ENCODE measurements at places on chromosomes 6 and 20.

GRCh38 chr20:14568225-14568624 lies 230.8 kb upstream of the FLRT3 start:
- no peak for DNase-seq

GRCh38 chr6:139800837-139801236 lies 426.4 kb upstream of the CITED2 start:
- DNase-seq: no peak

GRCh38 chr6:148112851-148113319 lies 229.8 kb upstream of the SASH1 start:
- DNase-seq: no peak

DNA sequence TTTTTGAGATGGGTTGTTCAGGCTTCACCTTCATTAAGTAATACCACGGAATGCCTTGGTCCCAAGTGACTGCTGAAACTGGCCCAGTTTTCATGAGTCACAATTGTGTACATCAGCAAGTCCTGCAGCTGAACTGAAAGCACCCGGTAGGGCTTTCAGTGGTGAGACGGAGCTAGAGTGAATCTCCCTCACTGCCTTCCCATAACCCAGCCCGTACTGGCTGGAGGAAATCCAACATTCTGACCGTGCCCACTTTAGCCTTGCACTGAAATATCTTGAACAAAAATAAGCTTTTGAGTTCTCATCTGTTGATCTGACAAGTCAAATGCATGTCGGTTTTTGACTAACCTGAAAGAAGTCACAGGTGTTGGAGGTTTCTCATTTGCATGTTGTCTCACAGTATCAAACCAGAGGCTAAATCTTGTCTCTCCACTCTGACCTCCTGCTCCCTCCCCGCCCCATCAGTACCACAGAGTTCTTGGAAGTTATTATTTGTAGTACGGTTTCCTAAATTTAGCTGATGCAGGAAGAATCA lies 35.9 kb downstream of the DUSP22 start:
- DNase-seq: peak; percentile 81

DNA sequence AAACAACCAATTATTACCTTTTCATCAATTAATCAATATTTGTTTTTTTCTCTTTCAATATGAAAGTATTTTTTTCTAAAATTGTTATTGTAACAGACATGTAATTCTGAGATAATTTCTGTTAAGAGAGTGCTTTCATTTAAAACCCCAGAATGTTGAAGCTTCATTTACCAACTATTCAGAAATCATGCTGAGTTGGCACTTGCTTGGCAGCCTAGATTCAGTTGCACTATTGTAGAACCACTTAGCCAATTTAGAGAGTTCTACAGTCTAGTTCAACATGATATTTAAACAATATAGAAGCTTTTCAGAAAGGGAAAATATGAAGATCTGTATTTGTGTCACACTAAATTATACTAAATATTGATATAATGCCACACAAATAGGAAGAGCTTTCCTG lies 56.1 kb upstream of the NKAIN2 start:
- no peak for DNase-seq

GRCh38 chr20:7411075-7411474 lies 529.2 kb downstream of the HAO1 start:
- no peak for DNase-seq

- no peak for DNase-seq
Measured at GRCh38 chr6:144675231-144675861, 390.2 kb downstream of the UTRN start.

DNA sequence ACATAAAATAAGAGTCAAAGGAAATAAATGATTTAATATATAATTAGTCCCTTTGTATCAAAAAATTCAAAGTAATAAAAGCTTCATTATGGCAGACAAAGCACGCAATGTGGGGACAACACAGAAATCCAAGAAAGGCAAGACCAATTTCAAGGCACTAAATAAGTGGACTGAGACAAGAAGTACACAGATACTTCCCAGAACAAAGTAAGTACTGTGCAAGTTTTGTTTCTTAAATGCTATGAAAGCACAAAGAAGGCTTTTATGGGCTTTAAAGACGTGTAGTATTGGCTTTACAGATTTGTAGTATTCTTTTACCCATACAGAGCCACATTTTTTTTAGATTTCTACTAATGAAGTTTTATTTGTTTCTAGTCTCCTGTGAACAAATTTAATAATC lies 174.6 kb downstream of the TRDN start:
- DNase-seq: no peak

- DNase-seq: no peak
Measured at GRCh38 chr6:137676888-137677287, 182.7 kb upstream of the OLIG3 start.

GRCh38 chr6:32267035-32267434 lies 43.2 kb upstream of the NOTCH4 start:
- no peak for DNase-seq

DNA sequence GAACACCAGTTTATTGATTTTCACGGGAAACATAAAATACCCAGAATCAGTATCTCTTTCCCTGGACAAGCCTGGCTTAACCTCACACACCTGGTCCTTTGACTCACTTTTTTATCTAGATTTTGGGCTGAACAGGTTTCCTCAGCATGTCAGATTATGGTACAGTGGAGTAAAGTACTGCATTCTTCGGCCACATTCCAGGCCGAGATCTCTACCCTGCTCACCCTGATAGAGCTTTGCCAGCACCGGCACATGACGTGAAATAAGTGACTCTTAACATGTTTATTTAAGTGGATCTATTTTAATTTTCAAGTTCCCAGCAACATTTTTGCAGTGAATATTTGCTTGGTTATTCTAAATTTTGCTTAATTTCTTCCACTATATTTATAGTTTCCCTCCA lies 79.0 kb upstream of the POPDC3 start:
- no peak for DNase-seq
